ENCODE measurements at places on chromosomes 1 and 21. TPM values are rescaled to one million over a fixed set of nuclear protein-coding genes. Genes with fewer than 3 reads are reported as not detected.

DNA sequence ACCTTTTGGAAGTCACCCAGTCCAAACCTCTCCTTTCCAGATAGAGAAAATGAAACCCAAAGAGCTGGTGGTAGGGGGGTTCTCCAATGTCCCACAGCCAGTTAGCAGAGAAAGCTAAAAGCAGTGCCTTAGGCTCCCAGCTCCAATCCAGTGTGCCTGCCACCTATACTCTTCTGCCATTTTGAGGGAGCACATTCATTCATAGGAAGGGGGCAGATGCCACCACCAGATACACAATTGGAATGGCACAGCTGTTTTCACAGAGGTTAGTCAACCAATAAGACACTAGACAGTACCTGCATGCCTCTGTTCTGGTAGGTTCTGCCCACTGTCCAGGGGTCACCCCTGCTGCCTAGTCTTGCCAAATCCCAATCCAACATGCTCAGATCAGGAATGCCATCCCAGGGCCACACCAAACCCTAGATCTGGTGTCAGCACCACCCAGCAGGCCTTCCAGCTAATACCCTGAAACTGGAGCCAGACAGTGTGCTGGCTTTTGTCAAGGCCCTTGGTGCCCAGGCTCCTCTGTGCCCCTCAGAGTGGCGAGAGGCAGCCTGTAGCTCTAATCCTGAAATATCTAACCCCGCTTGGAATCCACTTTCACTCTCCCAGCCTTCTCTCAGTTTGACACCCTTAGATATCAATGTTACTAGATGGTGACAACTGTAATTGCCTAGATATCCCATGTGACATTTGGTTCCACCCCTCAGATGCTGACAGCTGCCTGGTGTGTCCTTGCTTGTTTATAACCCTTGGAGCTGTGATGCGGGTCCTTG lies 178.6 kb downstream of the TGFBR3 start:
- DNase-seq: no peak

DNA sequence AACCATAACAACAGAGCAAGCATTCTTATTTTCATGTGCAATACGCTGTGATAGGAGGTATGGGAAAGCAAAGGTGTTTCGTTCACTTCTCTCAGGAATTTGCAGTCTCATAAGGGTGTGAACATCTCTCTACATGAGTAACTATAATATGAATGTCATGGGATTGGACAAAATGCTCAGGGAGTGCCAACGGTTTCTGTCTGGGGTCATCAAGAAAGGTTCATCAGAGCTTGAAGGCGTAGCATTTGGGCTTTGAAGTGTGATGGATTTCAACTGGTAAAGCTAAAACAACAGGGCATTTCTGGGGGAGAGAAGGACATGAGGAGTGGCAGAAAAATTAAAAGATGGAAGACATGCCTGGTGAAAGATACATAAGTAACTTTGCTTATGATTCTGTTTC lies 32.4 kb downstream of the GREM2 start:
- no peak for DNase-seq

DNA sequence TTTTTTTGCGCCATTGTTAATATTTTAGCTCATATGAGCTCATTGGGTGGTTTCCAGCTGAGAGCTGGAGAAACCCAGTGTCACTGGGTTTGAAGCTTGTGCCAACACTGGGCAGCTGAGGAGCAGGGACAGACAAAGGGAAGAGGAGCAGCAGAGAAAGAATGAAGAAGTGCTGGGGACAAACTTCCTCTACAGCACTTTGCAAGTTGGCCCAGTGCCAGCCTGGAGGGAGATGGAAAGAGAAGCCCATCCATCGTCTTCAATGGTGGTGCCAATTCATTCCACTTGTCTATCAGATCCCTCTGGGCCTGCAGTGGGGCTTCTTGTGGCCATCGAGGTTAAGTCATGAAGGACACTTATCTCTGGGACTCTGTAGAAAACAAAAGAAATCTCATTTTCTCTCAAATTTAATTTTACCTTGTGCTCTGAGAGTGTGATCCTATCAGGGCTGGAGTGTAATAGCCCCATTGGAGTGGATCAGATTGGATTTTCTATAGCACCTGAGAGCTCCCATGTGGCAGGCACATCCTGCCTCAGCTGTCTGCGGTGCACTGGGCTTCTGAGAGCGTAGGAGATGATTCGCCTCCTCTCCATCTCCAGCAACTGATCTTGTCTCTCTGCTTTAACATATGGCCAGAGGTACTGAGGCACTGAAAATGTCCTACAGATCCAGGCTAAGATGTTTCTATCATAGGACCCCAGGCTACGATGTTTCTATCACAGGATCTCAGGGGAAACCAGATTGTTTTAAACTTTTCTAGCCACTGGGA lies 114.7 kb downstream of the TNR start:
- no peak for DNase-seq

DNA sequence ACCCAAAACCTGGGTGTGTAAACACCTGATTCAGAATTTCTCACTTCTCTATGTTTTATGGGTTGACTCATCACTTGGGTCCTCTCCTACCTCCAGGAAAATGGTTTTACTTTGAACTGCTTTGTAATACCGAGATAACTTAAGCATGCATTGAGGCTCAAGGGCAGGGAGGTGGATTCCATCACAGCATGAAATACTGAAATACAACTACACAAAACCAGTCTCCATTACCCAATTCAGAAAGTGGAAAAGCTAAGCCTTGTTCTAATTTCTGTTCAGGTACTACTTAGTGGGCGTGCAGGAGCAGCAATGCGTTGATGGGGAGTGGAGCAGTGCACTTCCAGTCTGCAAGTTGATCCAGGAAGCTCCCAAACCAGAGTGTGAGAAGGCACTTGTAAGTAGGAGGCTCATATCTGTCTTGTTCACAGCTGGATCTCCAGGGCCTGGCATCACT lies 6.1 kb upstream of the C4BPA start:
- DNase-seq: no peak

GRCh38 chr21:39675993-39676661 lies 63.4 kb downstream of the B3GALT5 start:
- no peak for DNase-seq

DNA sequence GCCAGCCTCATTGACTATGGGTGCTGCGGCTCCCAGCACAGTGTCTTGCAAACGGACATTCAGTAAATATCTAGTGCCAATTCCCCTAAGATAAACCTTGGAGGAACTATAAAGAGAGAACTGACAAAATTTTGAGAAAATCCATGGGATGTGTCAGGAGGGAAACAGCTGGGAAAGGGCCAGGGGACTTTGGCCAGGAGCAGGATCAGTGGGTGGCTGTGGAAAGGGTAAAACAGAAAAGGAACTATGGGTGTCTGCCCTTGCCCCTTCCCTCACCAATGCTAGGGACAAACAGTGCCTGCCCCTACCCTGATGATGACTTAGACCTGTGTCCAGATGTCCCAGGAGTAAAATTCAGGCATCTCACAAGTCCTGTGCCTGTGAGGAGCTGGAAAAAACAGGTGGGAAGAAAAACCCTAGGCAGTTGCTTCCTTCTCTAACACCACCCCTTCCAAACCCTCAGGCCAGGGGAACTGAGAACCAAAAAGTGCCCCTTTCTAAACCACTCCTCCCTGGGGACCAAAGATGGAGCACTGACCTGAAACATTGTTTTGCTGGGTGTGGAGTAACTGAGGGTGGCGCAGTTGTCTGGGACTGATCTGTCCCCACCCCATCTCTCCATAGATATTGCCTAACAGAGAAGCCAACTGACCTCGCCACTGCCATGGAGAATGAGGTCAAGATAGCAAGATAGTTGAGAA lies 22.1 kb upstream of the IFNAR2 start:
- no peak for DNase-seq

DNA sequence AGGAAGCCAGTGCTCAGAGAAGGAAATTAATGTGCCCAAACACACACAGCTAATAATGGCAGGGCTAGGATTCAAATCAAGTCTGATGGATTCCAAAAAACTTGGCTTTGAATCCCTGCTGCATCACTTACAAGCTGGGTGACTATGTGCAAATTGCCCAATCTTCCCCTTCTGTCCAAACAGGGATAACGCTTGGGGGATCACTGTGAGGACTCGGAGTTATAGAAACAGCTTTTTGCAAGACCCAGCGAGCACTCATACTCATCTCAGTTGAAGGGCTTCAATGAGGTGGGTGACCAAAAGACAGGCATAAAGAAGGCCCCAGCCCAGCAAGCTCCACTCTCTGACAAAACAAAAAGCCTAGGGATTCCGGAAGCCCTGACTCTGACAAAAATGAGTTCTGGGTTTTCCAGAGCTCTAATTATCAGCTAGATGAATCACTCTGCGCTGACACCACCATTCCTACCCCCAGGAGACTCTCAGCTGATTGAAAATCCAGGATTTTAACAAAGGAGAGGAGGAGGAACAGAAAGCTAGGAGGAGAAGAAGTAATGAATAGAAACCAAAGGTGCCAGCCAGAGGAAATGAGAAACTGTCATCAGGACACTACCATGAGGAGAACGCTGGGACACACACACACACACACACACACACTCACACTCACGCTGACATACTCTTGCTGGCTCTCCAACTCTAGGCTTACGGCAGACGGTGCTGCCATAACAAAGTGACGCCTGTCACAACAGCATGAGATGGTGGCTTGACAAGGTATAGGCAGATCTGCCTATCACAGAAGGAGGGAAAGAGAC lies 1.6 kb upstream of the STK40 start:
- no peak for DNase-seq

DNA sequence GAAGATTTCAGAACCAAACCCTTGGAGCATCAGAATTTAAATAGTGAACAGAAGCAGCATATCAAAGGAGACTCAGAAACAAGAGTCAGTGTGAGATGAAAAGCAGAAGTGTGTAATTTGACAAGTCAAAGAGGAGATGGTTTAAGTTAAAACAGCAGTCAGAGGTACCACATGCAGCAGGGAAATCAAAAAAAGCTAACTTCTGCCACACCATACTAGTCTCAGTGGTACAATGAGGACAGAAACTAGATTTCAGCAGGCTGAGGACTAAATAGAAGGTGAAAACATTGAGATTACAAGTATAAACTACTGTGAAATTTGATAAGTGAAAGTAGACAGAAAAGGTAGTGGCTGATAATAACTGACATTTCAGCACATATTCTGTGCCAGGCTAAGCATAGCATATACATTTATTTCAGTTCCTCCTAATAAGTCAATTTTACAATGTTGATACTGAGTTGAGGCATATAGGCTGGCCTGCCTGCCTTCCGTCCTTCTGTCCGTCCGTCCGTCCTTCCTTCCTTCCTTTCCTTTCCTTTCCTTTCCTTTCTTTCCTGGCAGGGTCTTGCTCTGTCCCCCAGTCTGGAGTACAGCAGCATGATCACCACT lies 12.6 kb downstream of the SUCO start:
- DNase-seq: no peak

DNA sequence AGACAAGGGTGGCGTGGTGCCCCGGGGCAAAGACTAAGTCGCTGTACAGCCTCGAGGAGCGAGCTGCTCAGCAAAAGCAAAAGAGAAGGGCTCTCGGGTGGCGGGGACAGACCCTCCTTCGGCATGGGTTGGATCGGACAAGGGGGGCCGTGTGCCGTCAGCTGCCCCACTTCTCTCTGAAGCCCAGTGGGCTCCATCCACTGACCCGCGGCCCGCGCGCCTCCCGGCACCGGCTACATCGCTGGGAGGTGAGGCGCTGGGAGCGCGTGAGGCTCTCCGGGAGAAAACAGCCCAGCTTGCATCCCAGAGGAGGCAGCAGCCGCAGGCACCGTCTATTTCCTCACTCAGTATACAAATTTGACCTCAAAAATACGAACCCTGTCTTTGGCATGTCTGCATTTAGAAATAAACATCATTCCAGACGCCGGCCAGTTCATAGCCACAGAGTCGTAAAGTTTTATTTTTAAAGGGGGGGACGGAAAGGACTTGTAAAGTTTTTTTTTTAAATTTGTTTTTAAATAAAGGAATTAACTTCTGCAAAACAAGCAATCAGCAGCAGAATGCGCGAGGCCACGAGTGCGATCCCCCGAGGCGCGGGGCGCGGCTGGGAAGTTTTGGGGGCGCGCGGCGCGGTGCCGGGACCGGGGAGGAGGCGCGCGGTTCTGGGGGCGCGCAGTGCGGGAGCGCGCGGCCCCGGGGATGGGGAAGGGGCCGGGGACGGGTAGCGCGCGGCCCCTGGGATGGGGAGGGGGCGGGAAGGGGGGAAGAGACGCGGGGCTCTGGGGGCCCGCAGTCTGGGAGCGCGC lies 689 bp upstream of the GPR137B start:
- no peak for DNase-seq

DNA sequence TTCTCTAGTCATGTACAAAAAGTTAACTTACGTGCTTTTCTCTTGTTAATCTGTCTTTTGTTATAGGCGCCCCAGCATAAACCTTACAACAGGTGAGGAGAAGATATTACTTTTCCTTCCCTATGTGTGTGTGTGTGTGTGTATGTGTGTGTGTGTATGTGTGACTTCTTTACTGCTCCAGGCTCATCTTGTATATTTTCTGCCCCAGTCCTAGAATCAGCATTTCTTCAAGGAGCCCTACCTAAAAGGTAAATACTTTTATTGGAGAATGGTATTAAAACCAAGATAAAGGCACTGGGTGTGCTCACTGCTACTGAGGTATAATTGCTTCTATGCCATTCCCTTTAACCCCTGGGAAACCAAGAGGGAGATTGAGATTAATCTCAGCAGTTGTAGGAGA lies 129.8 kb downstream of the PLPPR5 start:
- DNase-seq: no peak

DNA sequence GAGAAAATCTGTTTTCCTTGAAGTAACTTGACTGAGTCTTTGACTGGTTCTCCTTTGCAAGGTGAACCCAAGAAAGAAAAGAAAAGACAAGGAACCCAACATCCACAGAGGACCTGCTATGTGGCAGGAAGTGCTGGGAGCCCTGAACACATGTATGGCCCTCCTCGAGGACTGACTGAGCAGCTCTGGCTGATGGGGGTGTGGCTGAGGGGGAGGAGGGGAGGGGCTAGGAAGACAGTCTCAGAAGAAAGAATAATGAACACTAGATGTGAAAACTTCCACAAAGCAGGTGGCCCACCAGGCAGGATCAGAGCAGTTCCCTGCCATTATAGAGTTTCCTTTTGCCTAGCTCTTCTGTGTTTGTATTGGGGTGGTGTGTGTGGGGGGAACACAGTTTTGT lies 26.1 kb downstream of the NENF start:
- no peak for DNase-seq

DNA sequence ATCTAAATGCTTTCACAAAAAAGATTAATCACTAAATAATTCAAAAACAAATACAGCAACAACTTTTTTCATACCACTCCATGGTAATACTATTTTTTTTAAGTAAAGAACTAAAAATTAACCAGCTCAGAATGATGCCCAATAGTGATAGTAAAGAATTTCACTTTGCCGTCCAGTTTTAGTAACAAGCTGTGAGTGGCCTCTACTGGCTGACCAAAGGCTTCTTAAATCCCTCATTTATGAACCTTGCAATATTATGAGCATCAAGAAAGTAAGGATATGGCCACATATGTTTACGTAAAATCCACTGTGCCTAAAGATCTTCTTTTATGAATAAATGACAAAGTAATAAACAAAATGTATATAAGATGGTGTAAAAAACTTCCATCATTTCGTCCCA lies 108.6 kb downstream of the GPATCH2 start:
- DNase-seq: no peak

- no peak for DNase-seq
Observed at GRCh38 chr1:200894712-200895442, at the start of gene INAVA. Gene INAVA, plus strand, starts transcription at chr1:200894900. Its CDS starts 3,501 bp downstream, at chr1:200898401.

GRCh38 chr1:81452693-81453366 lies 347.9 kb upstream of the ADGRL2 start:
- no peak for DNase-seq

GRCh38 chr21:16538936-16539440 lies 809.2 kb downstream of the USP25 start:
- DNase-seq: no peak

Gene TTC3
- 160 TPM for polyA plus RNA-seq

Gene OLIG2
- not detected for polyA plus RNA-seq

Gene SLC2A5
- polyA plus RNA-seq: 0.87 TPM

Gene ETV3L
- polyA plus RNA-seq: not detected

Gene C1QTNF12
- polyA plus RNA-seq: 7.5 TPM

Gene SERPINC1
- polyA plus RNA-seq: 0.79 TPM

Gene CTSS
- polyA plus RNA-seq: 12.3 TPM
